ENCODE measurements at places on chromosomes 7 and 10.

DNA sequence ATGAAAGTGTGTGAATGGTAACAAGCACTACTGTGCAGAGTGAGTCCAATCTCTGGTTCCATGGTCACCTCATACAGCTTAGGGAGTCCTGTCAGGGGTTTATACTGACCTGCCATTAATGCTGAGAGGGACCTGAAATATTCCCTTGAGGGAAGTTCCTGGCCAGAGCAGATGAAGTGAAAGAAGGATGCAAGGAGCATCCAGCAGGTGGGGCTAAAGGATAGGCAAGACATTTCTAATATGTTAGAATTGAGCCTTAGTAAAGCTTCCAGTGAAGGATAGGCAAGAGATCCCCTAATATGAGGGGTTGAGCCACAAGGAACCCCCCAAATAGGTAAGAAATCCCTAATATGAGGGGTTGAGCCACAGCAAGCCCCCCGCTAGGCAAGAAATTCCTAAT, 25.5 kb upstream of the FAM221A start:
- peak; percentile 43 for DNase-seq

DNA sequence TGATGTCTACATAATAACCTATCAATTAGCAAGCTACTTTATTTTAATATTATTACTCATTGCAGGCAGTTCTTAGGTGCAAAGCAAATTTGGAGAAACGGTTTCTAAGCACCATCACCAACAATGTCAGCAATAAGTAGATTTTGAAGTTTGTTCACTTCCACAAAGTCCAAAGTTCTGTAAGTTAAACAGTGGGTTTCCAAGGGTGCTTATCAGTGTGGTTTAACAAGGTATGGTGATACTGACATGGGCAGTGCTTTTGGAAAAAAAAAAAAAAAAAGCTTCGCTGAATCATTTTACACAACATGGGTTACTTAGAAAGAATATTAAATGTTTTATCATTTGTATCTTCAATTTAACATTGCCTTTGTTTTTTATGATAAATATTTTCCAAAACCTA, 101.8 kb downstream of the SPAG6 start:
- no peak for DNase-seq

DNA sequence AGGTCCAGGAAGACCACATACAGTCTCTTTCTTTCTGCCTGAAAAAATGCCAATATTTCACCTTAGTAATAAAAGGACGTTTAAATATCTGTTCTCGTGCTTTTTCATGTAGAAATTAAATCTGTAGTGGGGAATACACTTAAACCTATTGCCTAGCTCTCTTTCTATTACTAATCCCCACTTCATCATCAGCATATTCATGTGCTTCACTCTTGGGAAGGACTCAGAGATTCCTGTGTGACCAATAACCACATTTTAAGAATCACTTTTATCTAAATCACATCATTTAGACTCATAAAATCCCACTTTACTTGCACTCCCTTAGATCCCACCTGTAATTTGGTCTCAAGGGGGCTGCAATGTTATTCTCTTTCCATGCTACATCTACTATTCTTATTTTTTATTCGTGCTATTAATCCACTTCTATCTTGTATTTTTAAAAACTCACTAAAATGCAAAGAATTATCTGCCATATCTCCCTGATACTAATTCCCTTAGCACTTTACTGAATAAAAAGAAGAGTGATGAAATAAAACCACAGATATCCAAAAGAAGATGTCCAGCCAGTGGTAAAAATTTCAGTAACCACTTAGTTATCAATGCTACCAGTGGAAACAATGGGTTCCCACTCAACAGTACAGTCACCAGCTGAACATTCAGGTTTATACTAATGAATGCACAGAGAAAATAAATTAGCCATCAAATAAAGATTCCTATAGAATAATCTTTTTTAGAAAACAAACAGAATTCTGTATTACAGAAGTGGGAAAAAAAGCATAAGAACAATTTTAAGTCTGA, 102.1 kb downstream of the PPP1R17 start:
- no peak for DNase-seq

GRCh38 chr10:80461208-80462183, 7.4 kb downstream of the TSPAN14 start:
- peak; percentile 53 for DNase-seq

- no peak for DNase-seq
Observed at GRCh38 chr10:25778646-25779045, 155.4 kb upstream of the MYO3A start.

DNA sequence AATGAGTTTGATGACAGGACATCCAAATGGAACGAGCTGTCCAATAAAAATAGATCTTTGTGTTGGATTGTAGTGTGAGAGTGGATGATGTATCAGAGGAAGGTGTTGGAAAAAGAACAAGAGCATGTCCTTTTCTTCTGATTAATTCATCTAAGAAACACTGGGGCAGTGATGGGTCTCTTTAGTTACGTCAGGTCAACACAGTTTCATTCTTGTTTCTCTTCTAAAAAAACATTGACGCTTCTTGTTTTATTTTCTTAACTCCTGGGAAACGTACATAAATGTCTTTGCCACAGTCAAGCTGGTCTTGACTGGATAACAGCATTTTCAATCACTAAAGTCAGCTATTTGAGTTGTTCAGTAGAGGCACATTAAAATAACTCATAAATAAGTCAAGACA, 67.0 kb downstream of the PPP1R9A start:
- DNase-seq = peak; percentile 7

- DNase-seq = no peak
Observed at GRCh38 chr10:43354879-43355380, 16.5 kb upstream of the FXYD4 start.

DNA sequence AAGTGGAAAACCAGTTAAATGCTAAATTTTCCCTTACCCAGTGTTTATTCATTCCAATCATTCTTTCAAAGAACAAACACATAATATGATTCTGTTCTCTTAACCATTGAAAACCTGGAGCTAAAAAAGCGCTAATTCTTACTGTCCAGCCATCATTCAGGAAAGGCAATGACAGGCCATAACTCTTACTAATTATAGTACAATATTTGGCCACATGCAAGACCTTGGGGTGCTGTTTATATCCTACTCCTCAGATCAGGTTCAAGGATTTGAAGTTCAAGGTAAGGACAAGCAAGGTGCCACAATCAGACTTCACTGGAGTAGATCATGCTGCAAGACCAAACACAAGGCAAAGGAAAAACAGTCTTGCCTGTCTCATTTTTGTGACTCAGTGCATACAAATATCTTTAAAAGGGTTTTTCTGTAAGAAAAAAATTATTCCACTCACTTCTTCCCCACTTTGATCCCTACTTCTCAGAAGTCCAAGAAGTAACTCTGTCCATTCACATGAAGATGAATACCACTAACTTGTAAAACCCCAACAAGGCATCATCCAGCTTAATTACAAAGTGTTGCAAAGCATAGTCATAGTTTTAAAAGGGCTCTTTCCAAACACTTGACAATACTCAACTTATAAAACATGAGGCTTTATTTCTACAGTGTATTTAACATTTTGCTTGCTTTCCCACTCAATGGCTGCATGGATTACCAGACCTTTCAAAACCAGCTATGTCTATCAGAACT, 153.0 kb downstream of the DOCK4 start:
- no peak for DNase-seq

DNA sequence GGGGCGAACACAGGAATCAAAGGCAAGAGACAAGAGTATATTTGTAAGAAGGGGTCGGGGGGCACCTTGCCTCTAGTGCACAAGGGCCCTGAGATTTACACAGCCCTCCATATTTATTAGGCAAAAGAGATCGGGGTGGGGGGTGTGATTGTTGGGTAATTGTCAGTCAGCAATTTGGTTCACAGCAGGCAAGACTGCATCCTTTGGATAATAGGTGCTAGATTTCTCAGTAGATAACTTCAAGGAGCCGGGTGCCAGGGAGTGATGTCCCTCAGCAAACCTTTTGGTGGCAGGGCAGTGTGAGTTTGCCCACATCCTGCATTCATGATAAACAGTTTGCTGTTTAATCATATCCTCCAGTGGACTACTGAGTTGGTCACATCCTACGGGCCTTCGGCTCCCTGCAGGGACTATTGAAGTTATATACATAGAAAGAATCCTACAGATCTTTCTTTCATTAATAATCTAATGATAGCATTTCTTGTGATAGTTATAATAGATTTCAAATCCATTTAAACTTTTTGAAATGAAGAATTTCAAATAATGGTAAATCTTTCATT, 178.5 kb downstream of the GNAI1 start:
- no peak for DNase-seq

GRCh38 chr7:127974446-127975035, 56.7 kb downstream of the LRRC4 start:
- no peak for DNase-seq

- no peak for DNase-seq
Observed at GRCh38 chr7:156733638-156734037, 93.1 kb downstream of the RNF32 start.

- peak; percentile 5 for DNase-seq
Observed at GRCh38 chr7:54888067-54888733, 129.2 kb upstream of the SEC61G start.

DNA sequence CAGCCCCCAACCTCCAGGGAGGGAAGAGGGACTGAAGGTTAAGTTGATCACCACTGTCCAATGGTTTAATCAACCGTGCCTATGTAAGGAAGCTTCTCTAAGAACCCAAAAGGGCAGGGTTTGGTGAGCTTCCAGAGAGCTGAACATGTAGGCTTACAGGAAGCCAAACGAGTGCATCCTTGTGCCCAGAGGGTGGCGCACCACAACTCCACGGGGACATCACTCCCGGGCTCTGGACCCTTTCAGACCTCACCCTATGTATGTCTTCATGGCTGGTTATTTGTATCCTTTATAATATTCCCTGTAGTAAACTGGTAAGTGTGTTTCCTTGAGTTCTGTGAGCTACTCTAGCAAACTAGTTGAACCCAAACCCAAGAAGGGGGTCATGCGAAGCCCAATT, 11.5 kb upstream of the NFKB2 start:
- peak; percentile 21 for DNase-seq

GRCh38 chr10:75195035-75195763, 15.4 kb upstream of the VDAC2 start:
- DNase-seq = peak; percentile 68

DNA sequence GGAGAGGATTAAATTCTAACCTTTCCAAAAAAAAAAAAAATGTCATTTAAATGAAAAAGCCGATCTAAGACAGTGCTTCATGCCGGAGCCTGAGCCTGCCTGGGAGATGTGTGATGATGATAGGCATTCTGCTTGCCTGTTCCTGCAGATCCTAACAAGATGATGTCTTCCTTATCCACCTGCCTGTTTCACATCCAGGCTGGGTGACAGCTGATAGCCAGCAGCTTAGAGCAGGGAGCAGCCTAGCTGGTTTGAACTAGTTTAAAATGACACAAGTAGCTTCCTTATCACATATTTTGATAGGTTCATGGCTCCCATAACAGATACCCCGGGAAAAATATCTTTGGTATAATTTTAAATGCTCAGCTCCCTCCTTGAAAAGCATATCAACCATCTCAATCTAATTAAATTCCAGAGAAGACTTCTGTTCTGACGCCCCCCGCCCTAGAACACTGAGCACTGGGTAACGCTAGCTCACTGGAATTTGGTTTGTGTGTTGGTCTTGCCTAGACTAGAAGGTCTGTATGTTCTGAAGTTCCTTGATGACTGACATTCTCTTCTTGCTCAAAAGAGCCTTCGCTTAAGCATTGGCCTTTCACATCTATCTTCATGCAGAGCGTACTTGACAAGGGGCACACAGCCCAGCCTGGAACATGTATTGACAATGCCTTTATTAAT, 96.9 kb upstream of the FGFR2 start:
- DNase-seq = no peak

- DNase-seq = no peak
Observed at GRCh38 chr7:130913639-130914553, 179.9 kb upstream of the KLF14 start.

- peak; percentile 12 for DNase-seq
Observed at GRCh38 chr10:104256335-104256961, 1.8 kb downstream of the GSTO1 start.

- DNase-seq = no peak
Observed at GRCh38 chr10:112456533-112456932, 9.5 kb downstream of the VTI1A start.

- DNase-seq = no peak
Observed at GRCh38 chr10:104577861-104578521, 63.1 kb upstream of the SORCS3 start.

GRCh38 chr7:31663072-31663471, 23.9 kb upstream of the PPP1R17 start:
- no peak for DNase-seq

DNA sequence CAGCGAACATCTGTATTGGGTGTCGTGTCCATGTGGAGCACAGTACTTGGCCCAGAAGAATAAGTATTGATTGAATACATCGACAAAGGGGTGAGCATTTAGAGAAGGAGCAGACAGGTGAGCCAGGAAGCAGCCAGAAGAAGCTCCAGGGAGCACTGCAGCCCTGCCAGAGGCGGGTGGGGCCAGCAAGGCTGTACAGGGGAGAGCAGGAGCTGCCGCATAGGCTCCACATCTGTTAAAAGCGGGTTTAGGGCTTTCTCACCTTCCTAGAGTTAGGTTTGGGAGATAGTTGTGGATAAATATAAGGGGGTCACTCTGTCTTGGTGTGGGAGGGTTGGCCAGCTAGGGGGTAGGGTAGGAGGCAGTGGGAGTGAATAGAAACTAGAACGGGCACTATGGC, 1.3 kb upstream of the CPA1 start:
- DNase-seq = no peak

- DNase-seq = no peak
Observed at GRCh38 chr7:117062300-117062699, 109.0 kb downstream of the ST7 start.

DNA sequence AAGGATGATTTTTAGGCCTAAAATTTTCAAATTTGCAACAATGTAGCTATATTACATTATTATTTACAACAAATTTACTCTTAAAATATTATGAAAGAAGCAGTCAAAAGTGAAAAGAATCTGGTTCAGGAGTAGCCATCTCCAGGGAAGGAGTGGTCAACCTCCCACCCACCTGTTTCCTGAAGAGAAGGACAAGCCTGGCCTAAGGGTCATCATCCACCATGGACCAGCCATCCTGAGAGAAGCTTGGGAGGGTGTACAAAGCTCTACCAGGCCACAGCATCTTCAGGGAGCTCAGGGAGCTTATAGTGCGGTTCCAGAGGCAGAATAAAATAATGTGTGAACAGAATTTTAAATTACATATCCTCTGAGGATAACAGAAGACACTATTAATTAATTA, 38.1 kb downstream of the COL1A2 start:
- DNase-seq = peak; percentile 29

GRCh38 chr7:128201690-128202085, 39.4 kb upstream of the LEP start:
- DNase-seq = no peak

- DNase-seq = no peak
Observed at GRCh38 chr7:125563557-125563956, 633.9 kb upstream of the POT1 start.

DNA sequence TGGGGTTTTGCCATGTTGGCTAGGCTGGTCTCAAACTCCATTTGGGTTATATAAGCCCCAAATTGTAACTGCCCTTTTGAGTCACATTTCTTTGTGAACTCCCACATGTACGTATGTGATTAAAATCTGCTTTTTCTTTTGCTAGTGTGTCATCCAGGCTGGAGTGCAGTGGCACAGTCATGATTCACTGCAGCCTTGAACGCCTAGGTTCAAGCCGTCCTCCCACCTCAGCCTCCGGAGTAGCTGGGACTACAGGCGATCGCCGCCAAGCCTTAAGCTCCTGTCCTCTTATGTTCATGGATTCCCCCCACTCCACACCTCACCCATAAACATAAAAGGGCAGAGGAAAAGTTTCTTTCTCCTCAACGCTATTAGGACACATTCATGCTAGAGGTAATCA, 4.4 kb upstream of the SMC3 start:
- no peak for DNase-seq

GRCh38 chr7:98227939-98228338, 16.7 kb downstream of the BHLHA15 start:
- DNase-seq = no peak

Measured in fibroblast of mammary gland (primary cell).